Thyroid gland (tissue), 4 donors: ENCODE measurements at places on chromosomes 7 and 10.

GRCh38 chr10:61812052-61812721, 89.3 kb upstream of the ARID5B start:
- no peak for DNase-seq

GRCh38 chr10:43125881-43126731, 12.1 kb upstream of the CSGALNACT2 start:
- DNase-seq: no peak

GRCh38 chr7:144812379-144813283, 23.2 kb downstream of the TPK1 start:
- no peak for DNase-seq

DNA sequence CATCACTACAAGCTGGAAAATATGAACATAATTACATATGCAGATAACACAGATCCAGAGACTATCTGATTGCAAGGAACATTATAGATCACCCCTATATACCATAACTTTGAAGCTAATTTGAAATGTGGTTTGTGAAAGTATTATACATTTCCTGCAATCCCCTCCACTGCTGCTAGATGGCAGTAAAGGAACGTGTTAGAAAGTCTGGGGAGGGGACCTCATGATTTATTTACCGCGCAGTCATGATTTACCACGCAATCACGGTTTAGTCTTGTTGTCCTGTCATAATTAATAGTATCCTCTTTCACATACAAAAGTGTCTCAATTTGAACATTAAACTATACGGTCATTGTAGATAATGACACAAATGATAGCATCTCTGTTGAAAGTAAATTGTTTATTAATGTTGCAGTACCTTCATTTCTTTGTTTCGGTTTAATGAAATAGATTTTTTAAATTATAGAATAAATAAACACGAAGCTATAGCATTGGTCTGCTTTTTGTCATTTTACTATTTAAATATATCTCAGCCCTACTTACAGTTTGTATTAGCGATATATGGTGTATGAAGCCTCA, 145.3 kb upstream of the PRSS1 start:
- peak; percentile 38 for DNase-seq

GRCh38 chr7:5396542-5396941, 27.1 kb downstream of the TNRC18 start:
- no peak for DNase-seq

GRCh38 chr7:108598153-108598552, 28.5 kb downstream of the DNAJB9 start:
- peak; percentile 13 for DNase-seq

GRCh38 chr7:105493196-105493922, 28.7 kb downstream of the PUS7 start:
- DNase-seq: no peak

- DNase-seq: peak; percentile 57
Measured at GRCh38 chr10:28393956-28394568, 91.2 kb upstream of the MPP7 start.
